ENCODE measurements at places on chromosomes 7 and 10. TPM values are rescaled to one million over a fixed set of nuclear protein-coding genes. Genes with fewer than 3 reads are reported as not detected.

GRCh38 chr10:6729071-6729774 is 149.1 kb upstream of the PRKCQ start:
- peaks cover 9% of the 10 kb centered on the region for H3K4me1 ChIP-seq
- no peak overlapping the region for H3K4me3 ChIP-seq
- no peaks in the 10 kb centered on the region for H3K36me3 ChIP-seq
- H3K27me3 ChIP-seq = peaks cover 3% of the 10 kb centered on the region
- H3K27ac ChIP-seq = no peak overlapping the region

DNA sequence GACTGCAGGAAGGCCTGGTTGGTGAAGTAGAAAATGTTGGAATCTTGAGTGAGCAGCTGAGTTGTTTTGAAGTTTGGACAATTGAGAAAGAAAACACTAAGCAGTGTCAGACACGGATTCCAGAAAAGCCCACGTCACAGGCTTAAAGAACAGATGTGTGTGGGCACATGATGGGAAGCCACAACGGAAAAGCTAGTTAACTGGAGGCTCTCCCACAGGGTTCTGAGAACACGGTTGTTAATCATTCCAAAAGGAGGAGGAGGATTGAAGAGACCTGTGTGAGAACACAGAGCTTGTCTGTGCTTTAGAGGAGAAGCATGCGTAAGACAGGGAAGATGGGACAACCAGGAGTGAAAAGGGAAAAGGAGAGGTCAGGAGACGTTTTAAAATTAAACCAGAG is 42.6 kb downstream of the SHH start:
- peaks cover 37% of the 10 kb centered on the region for H3K36me3 ChIP-seq
- peak overlapping the region; percentile 3 for H3K4me3 ChIP-seq
- H3K27ac ChIP-seq = no peak overlapping the region
- H3K27me3 ChIP-seq = no peaks in the 10 kb centered on the region

GRCh38 chr10:29397221-29397620 is 108.4 kb downstream of the LYZL1 start:
- H3K4me3 ChIP-seq = no peak overlapping the region
- H3K27ac ChIP-seq = no peak overlapping the region
- DNase-seq = no peak
- H3K36me3 ChIP-seq = no peaks in the 10 kb centered on the region

DNA sequence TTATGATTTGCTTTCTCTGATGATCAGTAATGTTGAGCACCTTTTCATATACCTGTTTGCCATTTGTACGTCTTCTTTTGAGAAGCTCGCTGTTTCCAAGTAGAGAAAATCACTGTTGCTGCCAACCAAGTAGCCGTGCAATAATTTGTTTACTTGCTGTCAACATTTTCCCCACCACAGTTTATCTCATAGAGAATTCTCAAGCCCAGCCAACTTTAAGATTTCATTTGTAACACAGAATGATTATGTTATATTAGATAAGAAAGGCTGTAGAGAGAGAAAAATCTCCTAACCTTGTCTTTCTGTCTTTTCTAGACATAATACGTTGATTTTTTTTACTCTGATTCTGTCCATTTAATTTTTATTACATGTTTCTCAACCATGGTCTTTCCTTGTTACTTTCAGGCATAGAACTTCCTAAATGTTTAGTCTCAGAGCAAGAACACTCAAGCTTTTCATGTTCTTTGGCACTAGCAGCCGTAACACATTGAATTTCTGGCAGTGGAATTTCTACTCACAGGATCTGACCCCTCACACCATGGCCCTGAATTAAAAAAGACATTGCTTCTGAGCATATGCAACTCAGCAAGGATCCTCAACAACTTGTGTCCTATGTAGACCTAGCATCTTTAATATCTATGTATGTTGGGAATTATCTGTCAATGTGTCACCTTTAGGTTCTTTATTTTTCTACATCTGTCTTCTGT is 23.1 kb downstream of the RPA3 start:
- no peak for DNase-seq
- H3K4me1 ChIP-seq = no peaks in the 10 kb centered on the region
- H3K27me3 ChIP-seq = no peaks in the 10 kb centered on the region

The LAMB1 gene
- 453 TPM for total RNA-seq

DNA sequence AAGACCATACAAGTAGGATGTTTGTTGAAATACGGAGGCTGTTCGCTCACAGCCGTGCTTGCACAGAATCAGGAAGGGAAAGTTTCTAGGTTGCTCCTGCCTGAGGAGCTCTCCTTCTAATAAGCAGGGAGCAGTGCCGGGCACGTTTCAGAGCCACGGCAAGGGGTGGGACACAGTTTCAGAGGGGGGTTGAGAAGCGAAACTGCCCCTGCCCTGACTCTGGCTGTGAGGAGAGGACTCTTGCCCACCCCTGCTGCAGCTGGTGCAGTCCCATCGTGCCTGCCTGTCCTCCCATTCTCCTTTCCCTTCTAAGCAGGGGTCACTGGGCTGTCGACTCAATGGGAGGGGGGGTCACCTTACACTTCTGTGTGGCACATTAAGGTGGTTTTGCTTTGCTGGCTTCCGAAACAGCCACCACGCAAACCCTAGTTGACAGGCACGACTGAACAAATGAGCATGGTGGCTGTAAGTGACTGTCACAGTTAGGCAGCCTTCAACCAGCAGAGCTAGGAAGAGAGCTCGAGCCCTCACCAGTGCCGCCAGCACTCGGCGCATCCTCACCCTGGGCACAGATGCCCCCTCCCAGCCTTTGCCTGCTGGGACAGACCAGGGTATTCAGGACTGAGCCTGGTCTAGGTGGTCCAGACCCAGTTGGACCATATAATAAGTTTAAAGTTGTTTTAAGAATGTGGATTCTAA is 37.5 kb downstream of the ZNF467 start:
- H3K4me3 ChIP-seq = no peak overlapping the region
- no peak for DNase-seq
- no peak overlapping the region for H3K27ac ChIP-seq
- H3K36me3 ChIP-seq = peaks cover 9% of the 10 kb centered on the region
- H3K4me1 ChIP-seq = peaks cover 11% of the 10 kb centered on the region
